Cerebellum (tissue), 4 donors: ENCODE measurements at places on chromosomes 12 and 14. TPM values are rescaled to one million over a fixed set of nuclear protein-coding genes. Genes with fewer than 3 reads are reported as not detected.

The SMOC1 gene
- total RNA-seq: 83.4 TPM

GRCh38 chr12:41076114-41076513, 112.0 kb upstream of the PDZRN4 start:
- DNase-seq: no peak

GRCh38 chr12:57550641-57551549, 1.1 kb downstream of the KIF5A start:
- DNase-seq: no peak

The KTN1 gene
- total RNA-seq: 88.5 TPM

The P2RX7 gene
- total RNA-seq: 2.3 TPM

The C3AR1 gene
- 1.8 TPM for total RNA-seq

DNA sequence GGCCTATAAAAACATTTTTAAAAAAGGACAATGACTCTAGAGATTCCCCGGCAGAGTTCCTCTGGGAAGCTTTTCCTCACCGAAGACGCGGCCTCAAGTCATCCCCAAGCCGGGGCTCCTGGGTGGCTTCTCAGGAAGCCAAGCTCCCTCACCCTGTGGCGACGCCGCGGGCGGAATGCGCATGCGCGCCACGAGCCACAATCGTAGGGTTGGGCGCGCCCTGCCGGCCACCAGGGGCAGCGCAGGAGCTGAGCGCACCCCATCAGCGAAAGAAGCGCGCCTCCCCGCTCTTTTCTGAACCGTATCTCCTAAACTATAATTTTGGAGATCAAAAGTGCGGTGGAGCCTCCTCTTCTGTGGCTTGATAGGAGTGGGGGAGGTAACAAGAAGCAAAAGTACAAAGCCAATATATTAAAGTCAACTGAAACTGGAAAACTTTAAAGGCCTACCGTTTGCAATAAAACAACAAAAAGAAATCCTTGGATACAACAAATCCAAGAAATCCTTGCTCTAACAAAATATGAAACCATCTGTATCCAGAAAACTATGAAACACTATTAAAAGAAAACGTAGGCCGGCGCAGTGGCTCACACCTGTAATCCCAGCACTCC, 17.4 kb upstream of the CHFR start:
- peak; percentile 51 for DNase-seq

- peak; percentile 57 for DNase-seq
Observed at GRCh38 chr14:64337888-64338615, 43.9 kb upstream of the ESR2 start.

DNA sequence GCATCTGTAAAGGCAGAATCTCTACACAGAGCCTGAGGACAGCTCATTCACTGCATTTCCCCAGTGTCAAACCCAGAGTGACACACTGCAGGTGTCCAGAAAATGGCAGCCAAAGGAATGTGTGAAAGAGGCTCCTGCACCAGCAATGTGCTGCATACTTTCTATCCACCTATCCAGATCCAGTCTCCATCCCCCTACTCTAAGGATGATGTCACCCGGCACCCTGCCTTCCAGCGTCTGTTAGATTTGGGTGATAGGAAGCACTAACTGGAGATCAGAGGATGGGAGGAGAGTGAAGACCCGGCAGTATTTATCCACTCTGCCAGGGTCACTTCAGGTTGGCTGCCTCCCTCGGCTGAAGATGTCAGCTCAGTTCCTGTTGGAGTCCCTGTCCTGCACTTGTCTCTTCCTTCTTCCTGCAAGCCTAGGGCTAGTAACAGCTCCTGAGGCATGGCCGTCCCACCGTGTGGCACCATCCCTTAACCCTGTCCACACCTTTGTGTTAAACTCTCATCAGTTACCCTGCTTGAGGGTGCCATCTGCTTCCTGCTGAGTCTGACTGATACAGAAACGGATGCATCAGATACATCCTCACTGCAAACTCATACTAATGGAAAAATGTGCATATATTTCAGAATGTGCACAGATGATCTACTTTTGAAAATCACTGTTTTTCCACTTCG, 13.0 kb upstream of the GPR68 start:
- DNase-seq: peak; percentile 60

DNA sequence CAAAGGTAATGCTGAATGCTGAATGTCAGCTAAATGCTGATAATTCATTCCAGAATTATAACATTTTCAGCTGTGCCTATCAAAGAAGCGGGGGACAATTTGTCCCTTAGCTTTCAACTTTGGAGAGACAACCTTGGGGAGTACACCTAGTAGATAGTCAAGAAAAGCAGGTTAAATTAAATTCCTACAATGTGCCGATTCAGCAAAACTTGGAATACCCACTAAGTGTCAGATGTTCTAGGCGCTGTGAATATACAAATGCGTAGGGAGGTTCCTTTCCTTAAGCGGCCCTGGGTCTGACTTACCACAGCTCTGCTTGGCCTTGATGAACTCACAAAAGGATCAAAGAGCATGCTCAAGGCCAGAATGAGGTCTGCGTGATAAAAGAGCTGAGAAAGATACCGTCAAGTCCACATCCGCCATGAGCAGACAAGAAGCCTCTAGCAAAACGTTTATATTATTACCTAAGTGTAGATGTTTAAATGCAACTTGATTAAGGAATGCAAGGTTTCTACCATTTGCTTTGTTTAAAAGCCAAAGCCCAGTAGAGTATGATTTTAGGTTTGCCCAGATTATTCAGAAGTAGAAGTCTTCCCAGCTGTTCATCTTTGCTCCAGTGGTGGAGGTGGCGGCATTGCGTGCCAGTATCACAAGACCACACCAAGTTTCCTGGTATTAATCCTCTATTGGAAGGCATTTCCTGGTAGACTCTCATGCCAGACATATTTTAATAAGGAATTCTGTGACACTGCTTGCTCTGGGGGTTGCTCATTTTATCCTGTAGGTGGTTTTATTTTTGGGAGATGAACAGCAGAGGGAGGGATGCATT, 368.6 kb downstream of the DPF3 start:
- no peak for DNase-seq

The SYT1 gene
- total RNA-seq: 128 TPM

DNA sequence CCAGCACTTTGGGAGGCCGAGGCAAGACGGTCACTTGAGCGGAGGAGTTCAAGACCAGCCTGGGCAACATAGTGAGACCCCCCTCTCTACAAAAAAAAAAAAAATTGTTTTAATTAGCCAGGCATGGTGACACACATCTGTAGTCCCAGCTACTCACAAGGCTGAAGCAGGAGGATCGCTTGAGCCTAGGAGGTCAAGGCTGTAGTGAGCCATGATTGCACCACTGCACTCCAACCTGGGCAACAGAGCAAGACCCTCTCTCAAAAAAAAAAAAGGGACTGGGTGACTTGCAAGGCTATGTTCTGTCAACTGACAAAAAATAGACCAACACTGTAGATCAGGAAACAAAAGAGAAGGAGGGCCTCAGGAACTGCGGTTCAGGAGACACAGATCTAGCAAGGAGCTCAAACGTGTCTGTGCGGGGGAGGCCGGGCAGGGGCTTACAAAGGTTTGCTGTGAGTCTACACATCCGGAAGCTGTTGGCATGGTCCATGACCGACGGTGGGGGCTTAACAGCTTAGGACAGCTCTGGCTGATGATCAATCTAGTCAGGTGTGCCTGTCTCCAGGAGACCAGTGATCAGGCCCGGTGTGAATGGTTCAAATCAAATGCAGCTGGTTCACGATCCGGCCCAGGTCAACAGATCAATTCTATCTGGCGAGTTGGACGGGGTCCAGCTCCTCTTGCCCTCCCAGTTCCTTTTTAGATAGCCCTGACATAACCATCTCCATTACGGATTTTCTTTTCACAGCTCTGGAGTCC, 31.7 kb upstream of the INF2 start:
- no peak for DNase-seq

DNA sequence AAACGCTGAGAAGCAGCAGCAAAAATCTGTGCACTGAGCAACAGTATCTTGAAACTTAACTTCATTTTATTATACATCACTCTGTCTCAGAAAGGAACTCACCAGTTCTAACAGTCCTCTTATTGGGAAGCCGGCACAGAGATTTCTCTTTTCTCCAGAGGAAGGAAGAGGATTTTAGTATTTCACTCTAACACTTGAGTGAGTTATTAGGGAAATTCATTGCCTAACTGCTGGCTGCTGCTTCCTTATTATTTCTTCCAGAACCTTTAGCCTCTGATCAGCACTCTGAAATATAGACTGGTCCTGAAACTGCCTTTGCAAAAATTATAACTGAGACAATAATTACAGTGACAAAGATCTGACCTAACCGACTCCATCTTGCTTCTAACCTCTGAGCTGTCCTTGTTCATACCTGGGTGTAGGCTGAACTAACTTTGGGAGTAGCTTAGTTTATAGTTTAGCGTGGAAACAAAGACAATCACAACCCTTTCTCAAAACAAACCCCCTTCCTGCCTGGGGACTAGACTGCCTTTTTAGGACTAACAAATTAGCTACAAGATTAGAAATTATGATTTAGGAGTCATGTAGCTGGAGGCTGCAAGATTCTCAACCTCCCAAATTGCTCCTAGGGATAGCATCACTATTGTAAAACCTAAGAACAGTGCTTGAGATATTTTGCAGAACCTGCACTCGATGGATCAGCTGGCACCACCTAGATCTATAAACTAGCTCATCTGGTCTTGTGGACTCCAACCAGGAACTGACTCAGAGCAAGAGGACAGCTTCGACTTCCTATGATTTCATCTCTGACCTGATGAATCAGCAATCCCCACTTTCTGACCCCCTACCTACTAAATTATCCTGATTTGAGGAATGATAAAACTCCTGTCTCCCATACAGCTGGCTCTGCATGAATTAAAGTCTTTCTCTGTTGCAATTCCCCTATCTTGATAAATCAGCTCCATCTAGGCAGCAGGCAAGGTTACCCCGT, 117.5 kb downstream of the DYRK2 start:
- DNase-seq: no peak

The POLE2 gene
- total RNA-seq: 18.8 TPM

GRCh38 chr12:89709995-89710872, 1.6 kb upstream of the ATP2B1 start:
- DNase-seq: peak; percentile 59

DNA sequence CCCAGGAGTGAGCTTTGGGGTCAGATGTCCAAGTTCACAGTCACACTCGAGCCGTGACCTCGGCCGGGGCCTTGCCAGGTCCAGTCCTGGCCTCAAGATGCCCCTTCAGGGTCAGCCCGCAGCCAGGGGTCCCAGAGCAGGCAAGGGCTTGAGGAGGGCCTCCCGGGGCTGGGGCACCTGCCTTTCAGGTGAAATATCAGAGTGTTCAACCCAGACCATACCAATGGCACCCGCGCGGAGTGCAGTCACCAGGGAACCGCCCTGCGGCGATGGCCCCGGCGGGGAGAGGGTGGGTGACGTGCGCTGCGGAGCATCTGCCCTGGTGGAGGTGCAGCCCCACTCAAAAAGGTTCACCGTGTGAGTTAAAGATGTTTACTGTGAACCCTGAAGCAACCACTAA, 16.9 kb downstream of the LRCOL1 start:
- no peak for DNase-seq

DNA sequence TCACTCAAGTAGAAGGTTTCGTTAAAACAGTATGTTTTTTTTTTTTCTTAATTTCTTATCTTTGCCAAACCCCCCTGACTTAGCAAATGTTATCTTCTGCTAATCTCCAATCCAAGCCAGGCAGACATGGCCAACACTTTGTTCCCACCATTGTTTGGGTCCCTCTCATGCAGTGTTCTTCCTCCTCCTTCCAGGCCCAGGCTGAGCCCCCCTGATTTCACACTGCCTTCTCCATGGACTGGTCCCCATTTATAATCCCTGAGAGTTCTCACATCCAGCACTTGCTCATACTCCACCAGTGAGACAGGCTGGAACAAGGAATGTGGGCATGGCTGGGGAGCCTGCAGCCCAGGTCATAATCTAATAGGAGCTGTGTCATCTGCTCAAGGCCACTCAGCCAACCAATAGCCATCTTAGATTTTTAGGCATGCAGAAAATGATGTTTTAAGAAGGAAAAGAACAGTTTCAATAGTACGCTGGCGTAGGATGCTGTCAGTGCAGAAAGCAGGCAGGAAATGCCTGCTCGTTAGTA, 238.4 kb upstream of the CCDC196 start:
- DNase-seq: no peak

- peak; percentile 41 for DNase-seq
Observed at GRCh38 chr14:69087061-69087461, 65.9 kb downstream of the DCAF5 start.

The MYO1A gene
- 0.36 TPM for total RNA-seq

GRCh38 chr12:52474212-52474611, 607 bp upstream of the KRT6C start:
- DNase-seq: no peak

The IAPP gene
- not detected for total RNA-seq

The CD163L1 gene
- 5.4 TPM for total RNA-seq

DNA sequence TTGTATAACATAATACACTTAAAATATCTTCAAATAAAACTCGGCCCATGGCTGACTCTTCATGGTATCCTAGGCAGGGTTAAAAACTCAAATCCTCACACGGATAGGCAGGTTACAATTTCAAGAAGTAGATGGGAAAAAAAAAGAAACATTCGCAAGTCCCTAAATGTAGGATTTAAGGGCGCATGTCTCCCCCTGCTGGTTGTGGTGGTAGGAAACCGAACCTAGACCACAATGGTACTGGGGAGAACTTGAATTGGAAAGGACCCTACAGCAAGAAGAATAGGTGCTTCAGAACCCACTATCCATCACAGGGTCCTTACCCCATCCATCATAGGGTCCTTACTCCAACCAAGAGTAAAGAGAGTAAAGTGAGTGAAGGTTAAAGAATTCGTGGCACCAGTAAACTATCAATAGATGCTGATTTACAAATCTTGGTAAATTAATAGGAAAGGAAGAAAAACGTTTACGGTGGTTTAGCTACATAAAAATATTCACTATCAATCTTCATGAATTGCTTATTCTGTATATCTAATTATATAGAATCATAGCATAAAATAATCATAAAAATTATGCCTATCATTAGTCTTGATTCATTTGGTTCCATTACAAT, 3.3 kb upstream of the CIPC start:
- DNase-seq: peak; percentile 71
